Neuronal stem cell (in vitro differentiated cells): ENCODE measurements at places on chromosomes 4 and X.
A peak's percentile ranks its signal among the peaks of the same experiment; 100 is the strongest.

DNA sequence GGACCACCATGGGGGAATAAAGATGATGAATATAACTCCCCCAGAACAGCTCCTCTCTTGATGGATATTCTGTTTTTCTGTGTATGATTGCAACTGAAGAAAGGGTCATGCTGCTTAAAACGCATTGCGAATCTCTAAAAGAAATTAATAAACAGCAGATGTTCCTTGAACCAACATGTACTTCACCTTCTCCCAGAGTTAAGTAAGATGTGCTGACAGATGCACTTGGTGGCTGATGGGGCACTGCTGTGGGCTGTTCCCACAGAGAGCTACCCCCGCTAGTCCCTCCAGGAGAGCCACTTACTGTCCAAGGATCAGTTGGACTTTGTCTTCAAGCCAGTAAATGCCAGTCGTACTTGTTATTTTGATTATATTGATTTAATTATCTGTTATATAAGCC is 26.3 kb upstream of the C4orf54 start:
- DNase-seq = no peak

GRCh38 chrX:83916525-83916924 is 55.6 kb downstream of the CYLC1 start:
- DNase-seq = no peak

GRCh38 chr4:180057891-180058671 is 2185.1 kb upstream of the TENM3 start:
- peak; percentile 32 for DNase-seq

- DNase-seq = no peak
Measured at GRCh38 chrX:41759817-41760216, 35.8 kb downstream of the GPR82 start.

DNA sequence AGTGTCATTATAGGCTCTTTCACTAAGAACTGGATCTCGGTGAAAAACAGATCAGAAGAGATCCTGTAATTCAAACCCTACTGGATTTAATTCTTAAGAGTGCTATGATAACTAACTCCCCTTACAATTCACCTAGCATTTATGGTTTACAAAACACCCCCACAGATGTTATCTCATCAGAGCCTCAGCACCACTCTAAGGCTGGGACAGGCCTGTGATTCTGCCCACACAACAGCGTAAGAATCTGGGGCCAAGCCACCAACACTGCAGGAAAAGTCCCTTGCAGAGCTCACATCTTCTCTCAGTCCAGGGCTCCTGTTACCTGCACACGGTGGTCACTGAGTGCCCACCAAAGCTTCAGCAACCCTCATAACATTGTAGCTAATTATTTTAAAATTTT is 8.9 kb downstream of the MFAP3L start:
- no peak for DNase-seq

- no peak for DNase-seq
Measured at GRCh38 chr4:36006226-36006625, 238.1 kb downstream of the ARAP2 start.

- no peak for DNase-seq
Measured at GRCh38 chr4:116018831-116019230, 905.4 kb upstream of the NDST4 start.

- DNase-seq = no peak
Measured at GRCh38 chr4:139458543-139458942, 4.6 kb downstream of the RAB33B start.

DNA sequence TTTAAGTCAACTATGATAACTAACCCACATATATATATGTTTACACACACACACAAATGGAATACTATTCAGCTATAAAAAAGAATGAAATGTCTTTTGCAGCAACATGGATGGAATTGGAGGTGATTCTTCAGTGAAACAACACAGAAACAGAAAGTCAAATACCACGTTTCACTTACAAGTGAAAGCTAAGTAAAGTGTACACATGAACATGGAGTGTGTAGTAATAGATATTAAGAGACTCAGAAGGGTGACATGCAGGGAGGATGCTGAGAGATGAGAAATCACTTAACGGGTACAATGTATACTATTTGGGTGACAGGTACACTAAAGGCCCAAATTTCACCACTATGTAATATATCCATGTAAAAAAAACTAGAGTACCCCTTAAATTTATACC is 146.5 kb downstream of the FBXW7 start:
- DNase-seq = no peak

DNA sequence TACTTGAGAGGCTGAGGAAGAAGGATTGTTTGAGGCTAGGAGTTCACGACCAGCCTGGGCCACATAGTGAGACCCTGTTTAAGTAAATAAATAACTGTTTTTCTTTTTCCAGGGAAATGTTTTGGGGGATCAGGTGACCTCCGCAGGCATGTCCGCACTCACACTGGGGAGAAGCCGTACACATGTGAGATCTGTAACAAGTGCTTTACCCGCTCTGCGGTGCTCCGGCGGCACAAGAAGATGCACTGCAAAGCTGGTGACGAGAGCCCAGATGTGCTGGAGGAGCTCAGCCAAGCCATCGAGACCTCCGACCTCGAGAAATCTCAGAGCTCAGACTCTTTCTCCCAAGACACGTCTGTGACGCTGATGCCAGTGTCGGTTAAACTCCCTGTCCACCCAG is 30.5 kb downstream of the ZBTB49 start:
- no peak for DNase-seq

DNA sequence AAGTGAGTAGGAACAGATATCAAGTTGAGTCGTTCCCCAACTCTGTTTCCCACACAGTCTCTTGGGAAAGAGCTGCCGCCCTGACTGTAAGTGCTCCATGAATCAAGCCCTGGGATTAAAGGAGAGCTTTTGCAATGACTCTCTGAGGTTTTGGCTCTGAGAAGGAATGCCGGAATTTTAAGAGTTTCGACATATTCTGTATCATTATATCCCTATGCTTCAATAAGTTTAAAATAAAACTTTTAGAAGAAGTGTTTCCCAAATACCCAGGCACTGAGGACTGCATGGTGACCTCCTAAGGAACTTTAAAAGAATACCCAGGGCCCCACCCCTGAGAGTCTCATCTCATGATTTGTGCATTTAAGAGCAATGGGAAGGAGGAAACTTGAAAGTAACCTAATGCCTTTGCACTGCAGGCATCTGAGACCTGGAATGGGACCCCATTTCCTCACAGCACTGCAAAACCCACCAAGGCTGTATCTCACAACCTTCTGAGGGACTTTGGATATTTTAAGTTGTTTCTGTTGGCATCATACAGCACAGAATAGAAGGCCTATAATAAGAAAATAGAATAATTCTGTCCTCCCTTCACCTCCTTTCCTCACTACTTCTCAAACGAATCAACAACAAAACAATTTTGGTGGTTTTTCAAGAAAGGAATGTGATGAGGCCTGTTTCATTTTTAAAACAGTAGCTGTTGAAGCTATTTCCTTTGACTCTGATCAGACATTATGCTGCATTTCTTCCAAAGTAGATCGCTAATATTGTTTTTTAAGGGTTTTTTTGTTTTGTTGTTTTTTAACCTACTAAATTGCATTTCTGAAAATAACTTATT is 121.2 kb downstream of the GASK1B start:
- no peak for DNase-seq

- no peak for DNase-seq
Measured at GRCh38 chr4:183950536-183950935, 45.4 kb downstream of the STOX2 start.

DNA sequence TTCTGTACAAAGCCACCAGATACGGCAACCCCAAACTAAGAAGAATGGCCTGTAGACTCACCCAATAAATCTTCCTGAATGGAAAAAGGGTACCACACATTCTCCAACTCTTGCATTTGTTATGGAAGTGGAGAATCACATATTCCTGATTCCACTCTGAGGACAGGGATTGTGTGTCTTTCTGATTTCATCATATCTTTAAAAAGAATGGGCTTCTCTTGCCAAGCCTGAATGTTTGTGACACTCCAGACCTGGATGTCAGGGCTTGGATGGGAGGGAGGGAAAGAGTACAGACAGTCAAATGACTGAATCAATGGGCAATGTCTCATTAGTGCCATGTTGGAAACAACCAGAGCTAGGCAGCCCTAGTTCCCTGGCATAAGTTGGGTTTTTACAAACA is 77.4 kb downstream of the PLAC1 start:
- DNase-seq = no peak

DNA sequence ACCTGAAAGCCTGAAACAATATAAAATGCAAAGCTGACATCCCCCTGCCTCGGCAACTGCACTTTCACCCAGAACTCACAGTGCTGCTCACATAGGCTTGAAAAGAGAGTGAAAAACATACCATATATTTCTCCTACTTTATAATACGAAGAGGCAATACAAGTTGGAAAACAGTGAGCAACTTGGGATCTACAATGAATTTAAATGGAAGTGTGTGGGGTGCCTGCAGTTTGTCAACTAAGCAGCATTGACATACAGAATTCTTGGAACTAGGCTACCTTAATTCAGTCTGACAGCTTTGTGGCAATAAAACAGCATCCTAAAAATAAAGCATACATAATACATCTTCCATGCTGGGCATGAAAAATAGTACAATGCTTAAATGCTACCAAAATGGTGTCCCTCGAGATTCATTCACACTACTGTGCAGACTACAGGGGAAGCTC is 8.0 kb downstream of the GASK1B start:
- DNase-seq = no peak

GRCh38 chrX:41457613-41458192 is 10.6 kb downstream of the NYX start:
- DNase-seq = no peak

DNA sequence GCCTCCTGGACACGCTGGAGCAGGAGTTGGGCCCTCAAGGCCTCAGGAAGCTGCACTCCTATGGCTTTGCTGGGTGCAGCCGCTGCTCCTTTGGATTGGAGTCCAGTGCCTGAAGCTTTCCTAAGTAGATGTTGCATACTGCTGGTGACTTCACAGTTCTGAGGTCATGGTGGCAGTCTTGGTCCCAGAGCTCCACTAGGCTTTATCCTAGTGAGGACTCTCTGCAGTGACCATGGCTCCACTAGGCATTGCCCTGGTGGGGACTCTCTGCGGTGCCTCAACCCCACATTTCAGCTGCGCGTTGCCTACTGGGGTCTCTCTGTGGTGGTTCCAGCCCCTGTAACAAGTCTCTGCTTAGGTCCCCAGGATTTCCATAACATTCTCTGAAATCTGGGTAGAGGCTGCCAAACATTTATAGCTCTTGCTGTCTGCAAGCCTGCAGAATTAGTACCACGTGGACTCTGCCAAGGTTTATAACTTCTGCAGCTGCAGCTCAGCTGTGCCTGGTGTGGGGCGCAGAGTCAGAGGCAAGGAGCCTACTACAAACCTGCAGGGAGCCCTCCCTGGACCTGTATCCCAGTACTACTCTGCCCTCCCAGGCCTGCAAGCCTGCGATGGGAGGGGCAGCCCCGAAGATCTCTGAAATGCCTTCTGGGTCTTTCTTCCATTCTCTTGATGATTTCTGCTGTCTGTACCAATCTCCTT is 46.0 kb upstream of the NFKB1 start:
- DNase-seq = no peak

DNA sequence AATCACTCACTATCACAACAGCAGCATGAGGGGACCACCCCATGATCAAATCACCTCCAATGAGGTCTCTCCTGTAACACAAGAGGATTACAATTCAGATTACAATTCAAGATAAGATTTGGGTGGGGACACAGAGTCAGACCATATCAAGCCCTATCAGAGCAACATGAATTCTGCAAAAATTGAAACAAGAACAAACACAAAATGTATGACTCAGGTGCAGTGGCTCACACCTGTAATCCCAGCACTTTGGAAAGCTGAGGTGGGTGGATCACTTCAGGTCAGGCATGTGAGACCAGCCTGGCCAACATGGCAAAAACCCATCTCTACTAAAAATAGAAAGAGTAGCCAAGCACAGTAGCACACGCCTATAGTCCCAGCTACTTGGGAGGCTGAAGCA is 13.4 kb upstream of the HPSE start:
- no peak for DNase-seq

DNA sequence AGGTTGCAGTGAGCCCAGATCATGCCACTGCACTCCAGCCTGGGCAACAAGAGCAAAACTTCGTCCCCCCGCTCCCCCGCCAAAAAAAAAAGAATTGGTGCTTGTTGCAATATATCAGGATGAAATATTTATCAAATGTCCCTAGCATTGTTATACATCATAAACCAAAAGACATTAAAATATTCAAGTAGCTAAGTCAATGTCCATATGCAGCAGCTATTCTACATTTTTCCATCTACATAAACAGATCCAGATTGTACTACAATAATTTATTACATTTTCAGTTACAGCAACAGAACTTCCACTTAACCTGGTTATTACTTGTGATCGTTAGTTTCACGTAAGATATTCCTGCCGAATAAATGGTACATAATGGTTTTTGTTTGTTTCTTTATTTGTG is 64.1 kb downstream of the ARAP2 start:
- DNase-seq = no peak

DNA sequence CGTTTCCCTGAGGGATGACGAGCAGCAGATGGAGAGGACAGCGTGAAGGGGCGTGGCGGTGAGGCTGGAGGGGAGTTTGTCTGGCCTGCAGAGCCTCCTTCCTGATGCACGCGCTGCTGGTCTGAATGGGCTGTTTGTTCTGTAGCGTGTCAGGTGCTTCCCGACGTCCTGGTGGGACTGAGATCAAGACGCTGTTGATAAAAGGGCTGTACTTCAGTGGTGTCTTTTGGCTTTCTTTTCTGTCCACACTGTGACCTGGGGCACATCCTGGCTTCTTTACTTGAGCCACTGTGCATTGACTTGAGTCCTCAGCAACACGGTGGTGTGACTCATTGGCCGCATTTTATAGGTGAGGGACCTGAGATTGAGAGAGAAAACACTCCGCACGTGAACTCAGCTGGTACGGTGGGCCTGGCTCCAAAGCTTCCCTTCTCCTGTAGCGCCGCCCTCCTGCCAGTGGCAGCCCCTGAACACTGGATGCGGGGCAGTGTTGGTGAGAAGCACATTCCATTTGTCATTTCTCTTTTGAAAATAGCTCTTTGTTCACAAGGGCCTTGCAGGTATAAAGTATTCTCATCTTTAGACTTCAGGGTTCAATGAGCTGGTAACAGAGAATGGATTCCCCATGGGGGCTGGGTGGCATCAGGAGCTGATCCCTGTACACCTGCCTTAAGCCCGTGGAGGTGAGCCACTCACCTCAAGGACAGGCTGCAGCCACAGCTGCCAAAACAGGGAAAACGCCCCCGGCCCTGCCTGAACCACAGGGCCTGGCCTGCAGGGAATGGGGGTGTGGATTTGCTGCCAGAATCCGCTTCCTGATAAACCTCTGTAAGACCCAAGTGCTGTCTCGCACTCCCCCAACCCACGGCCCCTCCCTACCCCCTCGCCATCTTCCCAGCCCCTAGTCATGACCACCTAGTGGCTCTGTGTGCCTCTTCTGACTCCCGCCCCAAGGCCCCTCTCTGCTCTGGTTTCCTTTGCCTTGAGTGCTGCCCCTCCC is 29.2 kb downstream of the NSG1 start:
- no peak for DNase-seq

DNA sequence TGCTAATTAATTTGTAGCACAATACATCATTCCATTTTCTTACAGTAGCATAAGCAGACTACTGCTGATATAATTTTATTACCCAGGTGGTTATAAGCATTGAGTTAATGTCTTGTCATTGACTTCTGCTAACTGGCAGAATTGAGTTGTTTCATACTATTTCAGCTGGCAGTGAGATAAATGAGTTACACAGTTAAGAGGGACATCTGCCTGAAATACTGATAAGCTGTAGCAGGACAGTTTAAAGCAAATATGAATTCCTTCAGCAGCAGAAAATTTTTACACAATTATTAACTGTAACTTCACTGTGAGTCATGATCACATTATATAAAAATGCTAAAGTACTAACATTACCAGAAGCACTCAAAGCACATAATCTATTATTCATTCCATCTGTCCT is 326.8 kb downstream of the INPP4B start:
- no peak for DNase-seq

GRCh38 chrX:55312655-55313054 is 47.9 kb upstream of the PAGE3 start:
- no peak for DNase-seq
